ENCODE measurements at places on chromosomes 3 and 15. TPM values are rescaled to one million over a fixed set of nuclear protein-coding genes. Genes with fewer than 3 reads are reported as not detected.

Gene ADPGK
- polyA plus RNA-seq = 70.7 TPM

- H3K36me3 ChIP-seq = peaks cover 15% of the 10 kb centered on the region
- no peak overlapping the region for H3K27ac ChIP-seq
- no peaks in the 10 kb centered on the region for H3K27me3 ChIP-seq
- H3K4me3 ChIP-seq = no peak overlapping the region
These were observed 22.0 kb downstream of the TSEN2 start for GRCh38 chr3:12506201-12506709.

Gene POLG
- polyA plus RNA-seq = 25.1 TPM

Gene PRKAR2A
- 5.2 TPM for polyA plus RNA-seq

- H3K27me3 ChIP-seq = no peaks in the 10 kb centered on the region
- no peak for DNase-seq
- H3K4me3 ChIP-seq = no peak overlapping the region
- peaks cover 20% of the 10 kb centered on the region for H3K4me1 ChIP-seq
These were observed 9.5 kb downstream of the CA12 start for GRCh38 chr15:63372018-63372705.

DNA sequence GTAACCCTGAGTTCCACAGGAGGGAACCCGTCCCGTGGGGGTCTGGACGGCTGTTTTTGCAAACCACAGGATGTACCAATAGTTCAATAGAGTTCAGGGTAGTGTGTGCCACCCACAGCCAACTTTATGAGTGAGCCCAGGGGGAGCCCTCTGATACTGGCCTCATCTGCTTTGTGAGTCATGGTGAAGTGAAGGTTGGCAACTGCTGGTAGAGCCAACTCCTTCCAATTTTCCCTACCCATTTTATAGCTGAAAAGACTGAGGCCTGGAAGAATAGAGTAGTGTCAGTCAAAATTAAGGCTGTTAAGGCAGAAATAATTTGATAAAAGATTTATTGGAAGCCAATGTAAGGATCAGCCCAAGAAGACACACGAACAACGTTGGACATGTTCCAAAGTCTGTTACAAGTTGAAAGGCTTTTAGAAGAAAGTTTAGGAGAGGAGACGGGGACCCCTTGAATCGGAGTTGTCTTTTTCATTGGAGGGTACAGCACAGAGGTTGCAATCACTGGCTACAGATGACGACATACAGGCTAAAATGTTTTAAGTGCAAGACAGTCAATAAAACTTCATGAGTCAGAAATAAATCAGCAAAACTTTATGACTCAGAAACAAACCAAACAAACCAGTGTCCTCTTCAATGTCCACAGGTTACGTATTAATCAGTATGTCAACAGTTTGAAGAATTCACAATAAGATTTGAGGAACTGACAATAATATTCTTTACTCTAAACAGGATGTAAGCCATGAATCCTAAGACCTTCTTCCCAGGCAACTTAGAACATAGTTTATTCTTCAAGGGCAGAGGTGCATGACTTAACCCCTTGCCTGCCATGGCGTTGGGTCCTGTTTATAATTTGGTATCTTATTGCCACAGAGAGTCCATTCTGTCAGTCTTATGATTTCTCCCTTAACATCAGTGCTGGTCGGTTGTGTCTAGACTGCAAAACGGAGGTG, 62.9 kb upstream of the NR2E3 start:
- no peak for DNase-seq
- H3K36me3 ChIP-seq = peaks cover 2% of the 10 kb centered on the region
- no peak overlapping the region for H3K4me3 ChIP-seq
- H3K27ac ChIP-seq = peak overlapping the region; percentile 33
- H3K4me1 ChIP-seq = peaks cover 14% of the 10 kb centered on the region

DNA sequence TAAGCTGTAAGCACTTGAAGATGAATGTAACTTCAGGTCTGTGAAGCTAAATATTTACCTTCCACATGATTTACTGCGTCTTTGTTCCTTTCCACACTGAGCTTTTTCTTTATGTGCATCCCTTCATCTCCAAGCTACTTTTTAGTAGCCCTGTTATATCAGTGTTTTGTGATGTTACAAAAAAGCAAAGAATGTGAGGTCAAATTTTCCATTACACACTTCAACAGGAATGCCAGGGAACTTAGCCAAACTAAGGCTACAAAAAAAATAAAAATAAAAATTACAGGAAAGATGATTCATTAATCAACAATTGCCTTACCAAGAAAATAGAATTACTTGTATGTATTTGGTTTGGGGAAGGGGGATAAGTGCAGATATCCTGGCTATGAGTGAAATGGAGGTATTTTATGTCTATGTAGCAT, 73.0 kb downstream of the FILIP1L start:
- peak overlapping the region; percentile 99 for H3K27ac ChIP-seq
- no peak for DNase-seq
- H3K4me3 ChIP-seq = peak overlapping the region; percentile 38
- no peaks in the 10 kb centered on the region for H3K27me3 ChIP-seq
- H3K36me3 ChIP-seq = no peaks in the 10 kb centered on the region

Gene NOX5
- polyA plus RNA-seq = 0.05 TPM

- peak overlapping the region; percentile 98 for H3K27ac ChIP-seq
- H3K4me3 ChIP-seq = no peak overlapping the region
- H3K27me3 ChIP-seq = no peaks in the 10 kb centered on the region
- no peaks in the 10 kb centered on the region for H3K36me3 ChIP-seq
- H3K4me1 ChIP-seq = peaks cover 64% of the 10 kb centered on the region
These were observed 2.3 kb downstream of the INKA1 start for GRCh38 chr3:49805367-49805782.

Gene INSYN1
- polyA plus RNA-seq = 3.6 TPM
